NCI-H345 (cell line): ENCODE measurements at places on chromosomes 6 and 20.

DNA sequence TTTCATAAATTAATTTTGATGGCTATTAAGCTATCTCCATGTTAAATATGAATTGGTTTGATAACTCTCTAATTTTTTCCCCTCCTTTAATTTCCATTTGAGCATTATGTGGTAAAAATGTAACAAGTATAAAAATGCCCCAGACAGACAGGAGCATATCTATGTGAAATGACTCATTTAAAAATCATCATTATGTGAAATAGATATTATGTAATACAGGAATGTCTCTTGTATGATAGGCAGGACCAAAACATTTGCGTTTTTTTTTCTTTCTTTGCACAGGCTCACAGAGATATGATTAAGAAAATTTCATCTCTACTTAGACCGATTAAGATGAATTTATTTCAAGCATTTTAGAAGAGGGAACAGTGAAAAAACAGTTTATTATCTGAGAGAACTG is 95.8 kb downstream of the AKAP7 start:
- DNase-seq, result no peak

GRCh38 chr6:139547122-139547776 is 172.8 kb upstream of the CITED2 start:
- no peak for DNase-seq

DNA sequence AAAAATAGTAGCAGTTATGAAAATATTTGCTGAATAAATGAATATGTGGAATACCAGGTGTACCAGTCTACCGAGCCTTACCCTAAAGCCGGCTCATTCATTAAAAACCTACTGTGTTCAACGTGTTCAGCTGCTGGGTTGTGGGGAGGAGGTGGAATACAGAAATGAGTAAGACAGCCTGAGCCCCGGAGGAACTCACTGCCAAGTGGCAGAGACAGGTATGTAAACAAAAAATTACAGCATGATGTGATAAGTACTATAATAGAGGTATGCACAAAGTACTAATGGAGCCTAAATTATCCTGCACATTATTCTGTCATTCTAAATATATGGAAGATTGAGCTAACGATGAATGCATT is 6.8 kb upstream of the ADTRP start:
- DNase-seq, result no peak

- no peak for DNase-seq
These were observed 15.0 kb downstream of the CALHM6 start for GRCh38 chr6:116476002-116476678.

GRCh38 chr6:137707038-137707589 is 159.9 kb upstream of the TNFAIP3 start:
- DNase-seq, result no peak
